ENCODE measurements at places on chromosomes 6 and 20.

DNA sequence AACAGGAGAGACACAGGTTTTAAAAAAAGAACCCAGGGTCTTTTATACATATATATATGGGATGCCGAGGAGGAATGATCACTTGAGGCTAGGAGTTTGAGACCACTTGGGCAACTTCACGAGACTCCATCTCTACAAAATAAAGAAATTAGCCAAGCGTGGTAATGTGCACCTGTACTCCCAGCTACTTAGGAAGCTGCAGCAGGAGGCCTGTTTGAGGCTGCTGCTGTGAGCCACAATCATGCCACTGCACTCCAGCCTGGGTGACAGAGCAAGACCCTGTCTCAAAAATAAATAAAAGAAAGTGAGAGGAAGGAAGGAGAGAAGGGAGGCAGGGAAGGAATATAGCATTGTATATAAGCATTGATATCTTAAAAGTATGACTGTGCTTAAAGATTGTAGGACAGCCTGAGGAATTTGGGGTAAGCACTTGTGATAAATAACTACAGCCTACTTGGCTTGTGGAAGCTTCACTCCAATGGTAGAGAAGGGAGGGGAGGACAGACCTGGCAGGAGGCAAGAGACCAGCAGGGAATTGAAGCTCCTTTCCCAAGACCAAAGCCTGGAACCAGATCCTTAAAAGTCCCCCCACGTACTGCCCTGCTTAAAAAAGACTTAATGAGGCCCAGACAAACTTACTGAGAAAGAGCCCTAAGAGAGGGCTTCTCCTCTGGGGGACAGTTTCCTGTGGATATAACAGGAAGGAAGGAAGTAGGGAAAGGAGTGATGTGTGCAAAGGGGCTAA, 2.5 kb upstream of the SNTA1 start:
- no peaks in the 10 kb centered on the region for H3K36me3 ChIP-seq
- H3K27ac ChIP-seq: no peak overlapping the region
- DNase-seq: no peak
- H3K4me3 ChIP-seq: no peak overlapping the region

- H3K4me1 ChIP-seq: peaks cover 20% of the 10 kb centered on the region
- peaks cover 9% of the 10 kb centered on the region for H3K36me3 ChIP-seq
- no peak overlapping the region for H3K4me3 ChIP-seq
- H3K27ac ChIP-seq: peak overlapping the region; percentile 3
- no peak for DNase-seq
- H3K27me3 ChIP-seq: no peaks in the 10 kb centered on the region
Measured at GRCh38 chr6:26454631-26455030, 3.1 kb upstream of the BTN2A1 start.

DNA sequence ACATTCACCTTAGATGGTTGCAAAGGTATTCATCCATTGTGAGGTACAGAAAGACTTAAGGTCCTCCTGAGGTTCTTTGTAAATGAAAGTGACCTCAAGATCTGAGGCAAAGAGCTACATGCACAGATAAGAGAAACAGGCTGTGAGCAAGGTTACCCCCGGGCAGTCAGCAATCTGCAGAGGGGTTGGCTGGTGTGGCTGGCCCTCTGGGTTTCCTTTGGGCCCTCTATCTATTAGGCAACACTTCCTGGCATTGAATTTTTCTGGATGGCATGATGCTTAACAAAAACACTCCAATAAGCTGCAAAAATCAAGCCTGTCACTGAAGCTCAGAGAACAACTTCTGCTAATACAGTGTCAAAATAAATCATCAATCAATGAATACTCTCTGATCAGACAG, 48.9 kb upstream of the RALGAPA2 start:
- peaks cover 7% of the 10 kb centered on the region for H3K4me1 ChIP-seq
- H3K27me3 ChIP-seq: no peaks in the 10 kb centered on the region

DNA sequence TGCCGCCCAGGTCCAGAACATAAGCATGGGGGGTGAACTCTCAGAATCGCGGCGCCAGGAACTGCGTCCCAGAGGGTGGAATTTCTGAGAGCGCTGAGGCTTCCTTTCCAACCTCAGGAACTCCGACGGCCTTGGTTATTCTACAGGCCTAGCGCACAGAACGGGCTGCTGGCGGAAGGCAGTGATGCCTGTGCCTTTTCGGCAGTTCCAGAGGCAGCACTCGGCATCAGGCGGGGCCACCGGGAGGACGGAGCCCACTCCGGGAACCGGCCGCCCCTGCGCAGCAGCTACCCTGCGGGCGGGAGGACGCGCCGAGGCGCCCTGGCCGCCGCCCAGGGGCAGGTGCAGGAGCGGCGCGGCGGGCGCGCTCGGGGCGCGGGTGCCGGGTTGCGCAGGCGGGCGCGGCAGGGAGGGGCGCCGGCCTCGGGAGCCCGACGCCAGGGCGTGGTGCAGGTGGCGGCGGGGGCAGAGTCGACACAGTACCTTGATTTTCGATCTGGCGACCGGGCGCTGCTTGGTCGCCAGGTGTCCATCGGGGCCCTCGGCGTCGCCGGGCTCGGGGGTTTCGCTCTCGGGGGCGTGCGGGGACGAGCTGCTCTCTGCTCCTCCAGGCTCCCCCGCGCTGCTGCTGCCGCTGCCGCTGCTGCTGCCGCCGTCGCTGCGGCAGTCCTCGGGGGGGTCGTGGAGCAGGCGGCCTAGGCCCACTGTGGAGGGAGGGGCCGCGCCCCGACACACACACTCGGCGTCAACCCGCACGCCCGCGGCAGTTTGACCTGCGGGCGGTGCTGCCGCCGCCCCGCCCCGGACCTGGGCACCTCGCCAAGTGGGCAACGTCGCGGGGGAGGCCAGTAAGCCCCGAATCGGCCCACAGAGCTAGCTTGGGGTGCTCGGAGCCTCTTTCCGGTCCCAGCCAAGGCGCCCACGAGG, 1.3 kb downstream of the OVOL2 start:
- peaks cover 65% of the 10 kb centered on the region for H3K27me3 ChIP-seq
- DNase-seq: peak; percentile 76
- H3K4me1 ChIP-seq: peaks cover 19% of the 10 kb centered on the region
- H3K36me3 ChIP-seq: no peaks in the 10 kb centered on the region
- H3K4me3 ChIP-seq: peak overlapping the region; percentile 54
- H3K27ac ChIP-seq: peak overlapping the region; percentile 36

DNA sequence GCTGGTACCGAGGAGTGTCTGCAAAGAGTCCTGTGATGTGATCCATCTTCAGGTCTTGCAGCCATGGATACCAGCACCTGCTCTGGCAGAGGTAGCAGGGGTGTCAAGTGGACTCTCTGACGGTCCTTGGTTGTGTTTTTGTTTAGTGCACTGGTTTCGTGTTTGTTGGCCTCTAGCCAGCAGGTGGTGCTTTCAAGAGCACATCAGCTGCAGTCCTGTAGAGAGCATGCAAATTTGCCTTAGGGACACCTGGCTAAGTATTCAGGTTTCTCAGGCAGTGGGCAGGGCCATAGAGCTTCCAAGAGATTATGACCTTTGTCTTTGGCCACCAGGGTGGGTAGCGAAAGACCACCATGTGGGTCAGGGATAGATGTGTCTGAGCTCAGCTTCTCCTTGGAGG, 14.5 kb upstream of the RGS17 start:
- no peaks in the 10 kb centered on the region for H3K4me1 ChIP-seq
- H3K36me3 ChIP-seq: no peaks in the 10 kb centered on the region
- no peak overlapping the region for H3K4me3 ChIP-seq
- DNase-seq: peak; percentile 34

DNA sequence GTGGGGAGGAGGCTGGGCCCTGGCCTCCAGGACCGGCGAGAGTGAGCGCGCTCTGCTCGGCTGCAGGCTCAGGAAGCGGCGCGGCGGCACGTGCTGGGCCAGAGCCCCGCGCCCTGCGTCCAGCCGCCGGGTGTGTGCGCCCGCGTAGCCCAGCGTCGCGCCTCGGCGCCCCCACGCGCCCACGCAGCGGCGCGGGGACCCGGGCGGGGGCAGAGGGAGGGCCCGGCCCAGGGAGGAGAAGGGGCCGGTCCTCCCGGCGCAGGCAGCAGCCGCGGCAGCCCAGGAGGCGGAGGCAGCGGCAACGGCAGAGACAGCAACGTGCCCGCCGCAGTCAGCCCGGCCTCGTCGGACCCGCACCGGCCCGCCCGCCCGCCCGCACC, at the start of gene EYA2:
Gene EYA2 (plus strand): TSS at position 265 of the 380 bp plus-strand sequence. CDS start 95,168 bp downstream, outside the sequence.
- H3K27me3 ChIP-seq: peaks cover 58% of the 10 kb centered on the region
- DNase-seq: no peak
- H3K36me3 ChIP-seq: no peaks in the 10 kb centered on the region
- H3K27ac ChIP-seq: no peak within 1 kb of the TSS
- peak within 1 kb of the TSS; percentile 26 for H3K4me3 ChIP-seq

GRCh38 chr6:97885325-97885724, 602.3 kb upstream of the MMS22L start:
- no peaks in the 10 kb centered on the region for H3K27me3 ChIP-seq
- no peaks in the 10 kb centered on the region for H3K36me3 ChIP-seq
- no peaks in the 10 kb centered on the region for H3K4me1 ChIP-seq
- no peak for DNase-seq
- H3K4me3 ChIP-seq: no peak overlapping the region

Measured in upper lobe of right lung (tissue), 1 donor.